ENCODE measurements at places on chromosomes 11 and 22. TPM values are rescaled to one million over a fixed set of nuclear protein-coding genes. Genes with fewer than 3 reads are reported as not detected.

The TECTA gene
- 1.4 TPM for total RNA-seq

- no peaks in the 10 kb centered on the region for H3K36me3 ChIP-seq
- H3K27ac ChIP-seq, result no peak overlapping the region
- H3K4me1 ChIP-seq, result peaks cover 10% of the 10 kb centered on the region
Measured at GRCh38 chr22:27556371-27556770, 245.2 kb downstream of the MN1 start.

DNA sequence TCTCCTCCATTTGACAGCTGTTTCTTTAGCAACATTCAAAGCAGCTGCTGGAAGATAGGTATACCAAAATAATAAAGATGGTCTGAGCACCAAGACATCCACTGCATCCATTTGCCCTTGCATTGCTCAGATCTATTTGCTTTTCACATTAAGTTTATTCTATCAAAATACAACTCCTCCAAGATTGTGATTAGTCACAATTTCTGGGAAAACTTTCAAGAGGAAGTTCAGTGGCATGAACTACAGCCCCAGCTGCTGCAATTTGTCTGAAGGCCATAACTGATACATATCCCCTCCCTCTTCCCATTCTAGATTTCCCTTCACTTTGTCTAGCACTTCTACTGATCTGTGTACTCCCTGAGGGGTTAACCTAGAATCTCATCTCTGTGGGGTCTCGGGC lies 117.5 kb upstream of the CEP126 start:
- no peak overlapping the region for H3K4me3 ChIP-seq
- H3K4me1 ChIP-seq, result no peaks in the 10 kb centered on the region
- H3K27ac ChIP-seq, result no peak overlapping the region
- H3K36me3 ChIP-seq, result no peaks in the 10 kb centered on the region

DNA sequence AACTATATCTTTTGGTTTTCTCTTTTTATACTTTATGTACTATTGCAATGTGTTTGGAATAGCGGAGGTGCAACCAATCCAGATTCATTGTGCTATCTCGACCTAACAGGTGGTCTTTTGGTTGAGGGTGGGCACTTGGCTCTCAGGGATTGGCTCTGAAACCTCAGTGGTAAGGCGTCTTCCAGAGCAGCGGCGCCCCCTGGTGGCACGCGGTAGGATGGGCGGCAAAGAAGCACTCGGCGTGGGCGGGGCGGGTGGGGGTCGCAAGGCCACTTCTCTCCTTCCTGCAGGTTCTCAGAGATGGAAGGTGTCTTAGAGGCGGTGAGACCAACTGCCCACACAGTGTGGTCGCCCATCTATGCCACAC lies 19.2 kb upstream of the PLET1 start:
- H3K27me3 ChIP-seq, result no peaks in the 10 kb centered on the region
- H3K36me3 ChIP-seq, result no peaks in the 10 kb centered on the region
- H3K27ac ChIP-seq, result no peak overlapping the region
- peak; percentile 88 for DNase-seq
- H3K4me1 ChIP-seq, result peaks cover 8% of the 10 kb centered on the region
- peak overlapping the region; percentile 54 for H3K4me3 ChIP-seq

The IGF2 gene
- total RNA-seq, result 164 TPM

GRCh38 chr22:32957200-32957803 lies 100.9 kb downstream of the SYN3 start:
- H3K4me1 ChIP-seq, result peaks cover 27% of the 10 kb centered on the region
- H3K36me3 ChIP-seq, result no peaks in the 10 kb centered on the region
- DNase-seq, result no peak
- H3K27ac ChIP-seq, result no peak overlapping the region
- H3K4me3 ChIP-seq, result no peak overlapping the region
- no peaks in the 10 kb centered on the region for H3K27me3 ChIP-seq

- DNase-seq, result no peak
- no peak overlapping the region for H3K27ac ChIP-seq
- no peaks in the 10 kb centered on the region for H3K27me3 ChIP-seq
- no peak overlapping the region for H3K4me3 ChIP-seq
Measured at GRCh38 chr11:114832532-114833125, 154.3 kb downstream of the NXPE2 start.
